ENCODE measurements at places on chromosomes 7 and 10.

GRCh38 chr7:82410461-82410860 lies 33.1 kb downstream of the CACNA2D1 start:
- H3K27me3 ChIP-seq, result no peaks in the 10 kb centered on the region
- no peak for DNase-seq
- no peak overlapping the region for H3K27ac ChIP-seq

- H3K4me1 ChIP-seq, result peaks cover 4% of the 10 kb centered on the region
- DNase-seq, result no peak
- H3K36me3 ChIP-seq, result peaks cover 9% of the 10 kb centered on the region
These were observed 92.9 kb downstream of the BMPR1A start for GRCh38 chr10:86849181-86849894.

GRCh38 chr10:122116331-122116730 lies 127.4 kb downstream of the TACC2 start:
- DNase-seq, result no peak
- H3K27ac ChIP-seq, result no peak overlapping the region
- H3K4me3 ChIP-seq, result no peak overlapping the region
- peaks cover 51% of the 10 kb centered on the region for H3K4me1 ChIP-seq

- H3K4me3 ChIP-seq, result no peak overlapping the region
- no peak for DNase-seq
- H3K4me1 ChIP-seq, result no peaks in the 10 kb centered on the region
- no peaks in the 10 kb centered on the region for H3K36me3 ChIP-seq
- no peaks in the 10 kb centered on the region for H3K27me3 ChIP-seq
These were observed 395.5 kb upstream of the POM121L12 start for GRCh38 chr7:52639981-52640380.
